ENCODE measurements at places on chromosomes 5 and 9.

DNA sequence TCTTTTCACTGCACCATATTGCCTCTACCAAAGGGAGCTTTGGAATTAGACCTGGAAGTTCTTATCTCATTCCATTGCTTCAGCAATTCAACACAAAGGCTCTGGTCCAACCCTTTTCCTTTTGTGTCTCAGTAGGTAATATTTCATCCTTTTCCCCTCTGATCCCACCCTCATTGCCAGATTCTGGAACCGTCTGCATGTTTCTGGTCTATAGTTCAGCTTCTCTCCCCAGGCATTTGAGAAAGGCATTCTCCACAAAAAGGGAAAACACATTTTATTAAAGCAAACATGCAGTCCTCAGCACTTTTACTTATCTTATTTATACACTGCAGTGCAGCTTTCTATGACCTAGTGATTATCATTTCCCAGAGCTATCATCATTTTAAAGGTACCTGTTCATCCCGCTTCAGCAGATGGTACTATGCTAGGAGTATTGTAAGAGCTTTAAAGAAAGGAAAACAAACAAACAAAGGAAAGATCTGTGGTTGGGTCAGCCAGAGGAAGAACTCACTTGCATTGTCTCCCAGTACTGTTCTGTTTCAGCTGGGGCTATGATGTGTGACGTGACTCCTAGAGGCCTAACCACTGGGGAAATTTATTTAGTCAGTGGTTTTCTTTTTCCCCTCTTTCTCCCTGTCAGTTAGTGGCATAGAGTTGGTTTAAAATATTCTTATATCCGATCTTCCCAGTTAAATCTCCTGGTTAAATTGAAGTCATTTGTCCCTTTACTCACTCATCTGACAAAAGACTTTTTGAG lies 269.2 kb downstream of the TMEM38B start:
- no peak for DNase-seq

DNA sequence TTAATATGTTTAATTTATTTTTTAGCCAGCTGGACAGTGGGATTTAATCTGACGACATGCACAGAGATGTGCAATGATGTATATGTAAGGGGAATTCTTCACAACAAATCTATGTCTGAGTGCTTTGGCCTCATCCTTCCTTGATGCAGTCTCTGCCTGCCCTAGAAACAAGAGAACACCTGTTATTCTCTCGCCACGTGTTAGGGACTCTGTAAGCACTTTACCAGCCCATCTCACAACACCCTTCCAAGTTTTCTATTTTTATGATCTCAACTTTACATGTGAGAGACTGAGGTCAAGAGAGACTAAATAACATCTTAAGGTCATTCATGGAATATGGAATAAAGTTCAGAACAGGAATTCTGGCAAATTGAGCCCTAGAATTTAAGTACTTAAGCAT lies 123.0 kb upstream of the GAS1 start:
- DNase-seq = no peak

DNA sequence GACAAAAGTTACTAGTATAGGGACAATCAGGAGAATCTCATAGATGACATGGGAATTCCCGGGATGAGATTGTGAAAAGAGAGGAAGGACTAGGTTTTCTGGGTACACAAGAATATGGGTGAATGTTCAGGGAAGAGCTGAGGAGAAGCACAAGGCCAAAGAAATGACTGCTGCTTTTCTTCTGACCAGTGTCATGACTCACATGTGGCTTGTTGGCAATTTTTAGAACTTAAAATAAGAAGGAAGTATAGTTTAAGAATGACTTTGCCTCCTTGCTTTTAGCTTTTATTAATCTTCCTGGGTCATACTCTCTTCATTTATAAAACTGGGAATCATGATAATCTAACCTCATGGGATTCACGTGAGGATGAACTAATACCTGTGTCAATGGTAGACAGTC lies 652.4 kb upstream of the MEF2C start:
- no peak for DNase-seq

GRCh38 chr5:154625031-154625430 lies 130.1 kb upstream of the LARP1 start:
- no peak for DNase-seq

DNA sequence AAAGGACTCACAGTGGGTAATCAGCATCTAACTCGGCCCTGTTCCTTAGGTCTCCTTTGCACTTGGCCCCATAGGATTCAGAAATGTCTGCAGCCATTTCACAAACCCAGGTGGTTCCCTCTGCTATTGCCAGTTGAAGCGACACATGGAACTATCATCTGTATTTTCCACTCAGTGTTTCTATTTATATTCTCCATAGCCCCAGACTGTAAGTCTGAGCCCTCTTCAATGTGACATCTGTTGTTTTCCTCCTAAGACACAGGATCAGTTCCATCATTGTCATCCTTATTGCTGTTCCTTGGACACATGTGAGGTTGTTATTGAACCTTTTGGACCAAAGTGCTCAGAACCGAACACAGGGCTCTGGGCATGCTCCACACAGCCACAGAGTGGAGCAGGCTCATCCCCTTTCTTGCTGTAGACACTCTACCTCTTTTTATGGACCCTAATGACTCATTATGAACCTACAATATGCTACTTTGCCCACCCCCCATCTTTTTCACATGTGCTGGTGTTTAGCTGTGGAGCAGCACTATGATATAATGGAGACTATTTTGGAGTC lies 36.4 kb downstream of the GARNL3 start:
- DNase-seq = peak; percentile 60

- DNase-seq = no peak
These were observed 285.6 kb downstream of the FANCC start for GRCh38 chr9:95031711-95032461.

DNA sequence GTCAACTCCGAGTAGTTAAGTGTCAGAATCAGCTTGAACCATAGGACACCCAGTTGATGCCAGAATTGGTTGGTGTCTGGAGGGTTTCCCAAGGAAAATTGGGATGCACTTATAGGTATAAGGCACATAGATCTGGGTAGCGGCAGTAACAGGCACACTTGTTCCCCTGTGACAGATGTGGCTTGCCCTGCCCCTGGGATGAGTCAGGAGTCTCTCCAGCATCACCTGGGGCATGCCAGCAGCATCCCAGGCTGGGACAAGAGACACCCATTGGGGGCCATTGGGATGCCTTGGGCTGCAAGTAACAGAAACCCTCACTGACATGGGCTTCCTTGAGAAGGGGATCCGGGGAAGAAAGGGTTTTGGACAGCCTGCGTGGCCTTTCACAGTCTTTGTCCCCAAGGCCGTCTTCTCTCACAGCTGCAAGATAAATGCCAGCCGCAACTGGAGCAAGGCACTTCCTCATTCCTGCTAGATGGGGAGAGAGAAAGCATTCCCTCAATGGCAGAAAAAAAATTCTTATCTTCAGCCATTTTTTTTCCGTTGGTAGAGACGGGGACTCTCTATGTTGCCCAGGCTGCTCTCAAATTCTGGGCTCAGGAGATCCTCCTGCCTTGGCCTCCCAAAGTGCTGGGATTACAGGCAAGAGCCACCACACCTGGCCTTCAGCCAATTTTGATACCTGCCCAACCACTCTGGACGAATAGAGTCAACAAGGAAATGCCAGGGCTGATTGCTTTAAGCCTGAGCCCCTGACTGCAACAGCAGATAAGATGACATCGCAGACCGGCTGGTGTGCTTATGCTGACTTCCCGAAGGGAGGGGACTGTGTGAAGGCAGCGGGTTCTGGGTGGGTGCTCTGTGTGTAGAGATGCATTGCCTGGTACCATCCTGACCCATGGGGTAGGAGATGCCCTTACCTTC lies 13.3 kb upstream of the RNF130 start:
- no peak for DNase-seq

GRCh38 chr5:149223081-149223848 lies 48.4 kb upstream of the AFAP1L1 start:
- DNase-seq = no peak

DNA sequence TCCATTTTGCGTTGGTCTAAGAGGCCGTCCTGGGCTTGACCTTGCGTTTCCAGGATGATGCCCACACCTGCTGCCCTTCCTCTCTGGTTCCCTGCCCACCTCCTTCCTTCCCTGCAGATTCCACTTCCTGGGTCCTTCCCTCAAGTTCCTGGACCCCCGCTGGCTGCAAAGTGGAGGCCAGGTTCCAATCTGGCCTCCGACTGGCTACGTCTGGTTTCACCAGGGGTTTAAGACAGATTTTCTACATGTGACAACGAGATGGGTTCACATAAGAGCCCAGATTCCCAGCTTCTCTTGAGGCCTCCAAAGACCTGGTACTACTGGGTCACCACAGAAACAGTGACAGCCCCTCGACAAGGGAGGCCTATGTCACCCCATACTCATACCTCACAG lies 2.1 kb downstream of the MGAT4B start:
- no peak for DNase-seq

GRCh38 chr9:126058591-126058990 lies 268.0 kb upstream of the MVB12B start:
- no peak for DNase-seq

DNA sequence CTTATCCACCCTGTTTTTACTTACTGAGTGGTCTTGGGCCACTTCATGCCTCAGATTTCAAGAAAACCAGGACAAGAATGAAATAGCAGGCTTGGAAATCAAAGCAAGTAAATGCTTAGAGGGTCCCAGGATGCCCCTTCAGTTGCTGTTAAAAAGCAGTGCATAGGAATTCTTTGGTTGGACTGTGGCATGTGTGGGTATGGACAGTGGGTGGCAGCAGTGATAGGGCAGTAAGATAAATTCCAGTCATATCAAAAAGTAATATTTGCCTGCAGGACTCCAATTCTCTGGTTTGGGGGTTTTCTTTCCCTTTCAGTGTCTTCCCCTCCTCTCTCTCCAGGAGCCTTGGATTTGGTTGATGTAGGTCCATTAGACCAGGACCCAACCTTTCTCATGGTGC lies 306.7 kb upstream of the CLINT1 start:
- no peak for DNase-seq

GRCh38 chr5:169923988-169924387 lies 56.3 kb downstream of the INSYN2B start:
- peak; percentile 27 for DNase-seq

DNA sequence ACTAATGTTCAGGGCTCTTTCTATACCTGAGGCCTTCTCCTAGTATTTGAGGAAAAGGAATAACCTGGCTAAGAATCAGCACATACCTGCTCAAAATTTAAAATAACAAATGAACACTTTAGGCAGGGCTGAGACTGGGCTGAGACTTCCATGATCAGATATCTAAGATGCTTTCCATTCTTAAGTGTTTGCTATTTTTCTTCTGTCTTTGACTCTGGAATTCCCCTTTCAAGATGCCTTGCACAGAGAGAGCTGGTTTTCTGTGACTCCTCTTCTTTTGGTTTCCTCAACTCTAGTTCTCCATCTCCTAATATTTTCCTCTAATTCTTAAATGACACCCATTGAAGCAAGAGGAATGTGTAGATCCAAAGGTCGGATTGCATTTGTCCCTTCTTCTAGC lies 61.1 kb downstream of the DPYSL3 start:
- no peak for DNase-seq

DNA sequence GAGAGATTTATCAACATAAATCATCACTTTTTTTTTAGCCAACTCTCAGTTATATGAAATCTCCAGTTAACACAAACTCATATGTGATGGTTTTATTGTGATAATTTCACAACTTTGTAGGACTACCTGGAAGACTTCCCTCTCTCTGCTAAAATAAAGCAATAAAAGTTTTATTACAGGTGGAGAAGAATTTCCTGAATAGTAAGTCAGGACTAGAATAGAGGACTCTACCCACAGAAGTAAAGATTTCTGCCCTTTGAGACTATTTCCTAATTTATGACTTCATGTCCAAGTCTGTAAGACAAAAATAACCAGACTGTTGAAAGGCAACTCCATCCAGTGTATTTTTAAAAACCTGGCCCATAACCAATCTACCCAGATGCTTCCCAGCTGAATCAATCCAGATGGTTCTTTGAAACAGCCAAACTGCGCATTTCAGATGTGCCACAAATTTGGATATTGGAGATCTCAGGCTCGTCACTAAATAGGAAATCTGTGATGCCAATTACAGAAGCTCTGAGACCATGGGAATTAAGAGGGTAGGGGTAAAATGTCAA lies 234.0 kb upstream of the NMUR2 start:
- peak; percentile 68 for DNase-seq

- DNase-seq = peak; percentile 67
These were observed 110.0 kb downstream of the PLPPR1 start for GRCh38 chr9:101138509-101138908.

- DNase-seq = no peak
These were observed 241.5 kb downstream of the AUH start for GRCh38 chr9:91120200-91120599.

GRCh38 chr5:55920784-55921183 lies 69.6 kb downstream of the IL31RA start:
- no peak for DNase-seq

- no peak for DNase-seq
These were observed 44.5 kb upstream of the DPYSL3 start for GRCh38 chr5:147554261-147554817.

DNA sequence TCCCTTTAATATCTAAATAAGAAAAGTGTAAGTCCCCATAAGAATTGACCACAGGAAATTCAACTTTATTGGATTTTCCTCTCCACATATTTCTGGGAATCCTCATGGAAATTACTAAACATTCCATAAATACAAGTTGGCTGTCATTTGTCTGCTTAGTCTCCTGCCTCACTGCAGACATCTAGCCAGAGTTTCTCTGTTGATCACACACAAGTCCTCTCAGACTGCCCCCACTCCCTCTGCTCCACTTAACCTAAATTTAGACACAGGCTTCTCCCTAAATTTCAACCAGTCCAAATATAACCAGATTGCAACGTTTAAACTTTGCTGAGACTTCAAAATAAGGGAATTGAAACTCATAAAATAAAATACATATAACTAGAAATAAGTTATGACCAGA lies 982.1 kb downstream of the DTWD2 start:
- no peak for DNase-seq

GRCh38 chr5:77607324-77607723 lies 31.2 kb downstream of the OTP start:
- no peak for DNase-seq

- DNase-seq = no peak
These were observed 403.1 kb upstream of the ZNF608 start for GRCh38 chr5:125149527-125149926.
